ENCODE measurements at places on chromosomes 11 and 22.

DNA sequence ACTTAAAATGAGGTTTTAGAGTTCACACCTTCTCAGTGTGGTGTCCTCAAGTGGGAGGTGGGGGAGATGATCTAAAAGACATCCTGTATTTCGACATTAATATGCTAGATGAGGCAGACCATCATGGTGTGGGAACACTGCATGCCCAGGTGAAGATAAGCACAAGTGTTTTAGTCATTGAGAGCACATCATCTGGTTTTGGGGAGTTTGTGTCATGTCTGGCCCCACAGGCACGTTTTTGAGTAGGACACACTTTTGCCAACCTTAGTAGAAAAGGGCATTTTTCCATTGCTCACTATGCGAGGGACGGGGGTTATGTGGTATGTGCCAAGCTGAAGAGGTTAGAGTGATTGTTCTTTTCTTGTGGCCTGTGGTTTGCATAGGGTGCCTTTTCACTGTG lies 189.3 kb downstream of the DBX1 start:
- DNase-seq, result no peak

GRCh38 chr11:34667810-34668582 lies 47.1 kb downstream of the EHF start:
- DNase-seq, result no peak

DNA sequence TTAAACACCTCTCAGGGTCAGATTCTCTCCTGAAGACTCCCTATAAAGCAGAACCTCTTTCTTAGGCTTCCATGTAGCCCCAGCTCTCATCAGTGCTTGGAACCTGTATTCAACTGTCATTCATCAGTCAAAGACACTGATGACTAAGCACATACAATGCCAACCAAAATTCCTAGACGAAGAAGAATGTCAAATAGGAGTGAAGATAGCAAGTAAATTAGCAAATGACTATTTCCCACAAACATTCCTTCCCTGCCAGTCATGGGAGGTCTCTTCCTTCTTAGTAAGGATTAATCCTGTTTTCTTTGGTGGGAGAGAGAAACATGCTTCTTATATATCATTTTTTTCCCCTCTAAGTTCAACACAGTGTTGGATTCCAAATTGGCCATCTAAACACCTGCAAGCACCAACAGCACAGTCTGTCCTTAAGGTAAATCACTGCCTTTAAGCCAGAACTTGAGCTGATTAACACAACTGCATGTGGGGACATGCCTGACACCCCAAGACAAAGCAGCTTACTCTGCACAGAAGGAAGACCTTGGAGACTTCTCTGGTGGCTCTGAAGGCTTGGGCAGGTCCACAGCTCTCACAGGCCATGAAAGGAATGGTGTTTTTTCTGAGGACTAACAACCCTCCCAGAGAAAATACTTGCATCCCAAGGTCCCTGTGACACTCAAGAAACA lies 47.5 kb upstream of the ME3 start:
- no peak for DNase-seq

GRCh38 chr11:78714539-78714938 lies 139.9 kb upstream of the NARS2 start:
- no peak for DNase-seq

- DNase-seq, result no peak
Observed at GRCh38 chr11:38818720-38819119, 2220.7 kb upstream of the RAG2 start.

DNA sequence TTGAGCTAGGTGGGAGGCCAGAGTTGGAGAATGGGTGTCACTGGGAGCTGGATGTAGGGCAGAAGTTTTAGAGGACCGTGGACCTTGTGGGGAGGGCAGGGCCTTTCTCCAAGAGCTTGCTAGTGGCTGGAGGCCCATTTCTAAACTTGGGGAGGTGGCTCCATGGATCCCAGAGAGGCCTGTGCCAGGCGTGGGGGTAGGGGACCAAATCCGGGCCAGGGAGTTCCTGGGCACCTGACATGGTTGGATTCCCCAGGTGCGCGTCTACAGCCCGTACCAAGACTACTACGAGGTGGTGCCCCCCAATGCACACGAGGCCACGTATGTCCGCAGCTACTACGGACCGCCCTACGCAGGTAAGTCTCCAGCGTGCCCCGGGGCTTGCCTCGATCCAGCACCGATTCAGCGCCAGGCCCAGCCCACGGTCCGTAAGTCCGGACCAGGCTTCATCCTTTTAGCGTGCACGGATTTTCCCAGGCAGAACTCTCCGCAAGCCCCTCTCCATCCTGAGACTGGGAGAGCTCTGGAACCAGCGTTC lies 14.2 kb downstream of the PLEKHB1 start:
- no peak for DNase-seq

GRCh38 chr11:5283086-5283485 lies 13.3 kb upstream of the HBE1 start:
- no peak for DNase-seq

DNA sequence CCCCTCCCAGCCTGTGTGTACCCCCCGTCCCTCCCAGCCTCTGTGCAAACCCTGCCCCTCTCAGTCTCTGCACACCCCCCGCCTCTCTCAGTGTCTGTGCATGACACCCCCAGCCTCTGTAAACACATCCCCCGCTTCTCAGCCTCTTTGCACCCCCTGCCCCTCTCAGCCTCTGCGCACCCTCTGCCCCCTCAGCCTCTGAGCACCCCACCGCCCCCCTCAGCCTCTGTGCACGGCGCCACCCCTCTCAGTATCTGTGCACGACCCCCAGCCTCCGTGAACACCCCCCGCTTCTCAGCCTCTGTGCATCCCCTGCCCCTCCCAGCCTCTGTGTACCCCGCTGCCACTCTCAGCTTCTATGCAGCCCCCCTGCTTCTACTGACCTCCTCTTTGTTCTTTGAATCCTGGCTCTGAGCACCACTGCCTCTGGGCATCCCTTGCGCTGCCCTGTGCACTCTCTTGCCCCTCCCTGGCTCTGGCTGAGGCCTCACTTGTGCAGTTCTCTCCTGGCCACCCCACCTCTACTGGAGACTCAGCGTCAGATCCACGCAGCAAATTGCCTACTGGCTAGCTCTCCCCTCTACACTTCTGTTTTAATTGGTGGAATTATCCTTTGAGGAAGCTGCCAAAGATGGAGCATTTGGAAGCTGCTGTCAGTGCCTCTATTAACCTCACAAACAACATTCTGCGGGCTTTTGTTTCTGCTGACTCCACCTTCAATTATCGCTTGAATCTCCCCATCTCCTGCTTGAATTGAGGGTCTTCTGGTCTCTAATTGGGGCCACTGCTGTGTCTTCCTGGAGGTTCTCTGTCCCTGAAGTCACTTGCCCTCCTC lies 838.6 kb downstream of the TBC1D22A start:
- DNase-seq, result no peak

DNA sequence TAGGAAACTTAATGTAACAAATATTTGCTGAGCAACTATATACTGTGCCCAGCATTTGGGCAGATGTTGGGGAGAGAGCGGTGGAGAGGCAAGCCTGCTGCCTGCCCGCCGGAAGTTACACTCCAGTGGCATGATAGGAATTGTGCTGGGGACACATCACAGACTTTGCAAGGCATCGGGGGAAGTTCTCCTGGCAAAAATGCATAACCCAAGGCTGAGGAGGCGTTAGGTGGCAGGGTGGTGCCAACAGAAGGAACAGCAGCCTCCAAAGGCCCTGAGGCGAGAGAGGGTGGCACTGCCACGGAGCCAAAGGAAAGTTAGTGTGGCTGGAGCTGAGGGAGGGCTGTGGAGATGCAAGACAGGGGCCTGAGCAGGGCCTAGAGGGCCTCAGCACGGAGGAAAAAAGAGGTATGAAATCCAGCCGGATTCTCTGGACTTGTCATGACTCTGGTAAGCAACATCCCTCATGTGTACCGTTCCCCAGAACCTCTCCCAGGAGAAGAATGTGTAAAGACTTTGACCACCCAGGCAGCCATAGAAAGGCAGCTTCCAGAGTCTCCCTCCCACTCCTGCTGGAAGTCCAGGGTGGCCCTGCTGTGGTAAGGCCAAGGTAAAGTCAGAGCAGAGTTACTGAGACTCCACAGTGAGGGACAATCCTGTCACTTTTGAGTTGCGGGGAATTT lies 76.1 kb upstream of the RAB1B start:
- DNase-seq, result no peak

DNA sequence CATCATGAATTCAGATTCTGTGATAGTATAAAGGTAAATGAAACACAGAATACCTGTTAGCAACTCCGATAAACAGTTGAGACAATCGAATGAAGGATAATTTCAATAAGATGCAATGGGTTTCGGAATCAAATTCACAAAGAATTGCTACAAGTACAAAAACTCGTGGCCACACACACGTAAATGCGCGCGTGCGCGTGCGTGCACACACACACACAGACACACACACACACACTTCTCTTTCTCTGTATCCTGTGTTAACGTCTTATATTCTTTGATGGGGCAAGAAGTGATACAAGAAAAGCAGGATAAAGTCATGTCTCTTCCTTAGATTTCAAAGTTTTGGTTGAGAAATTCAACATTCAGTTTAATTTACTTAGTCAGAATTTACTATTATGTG lies 57.2 kb downstream of the FOLH1 start:
- no peak for DNase-seq

DNA sequence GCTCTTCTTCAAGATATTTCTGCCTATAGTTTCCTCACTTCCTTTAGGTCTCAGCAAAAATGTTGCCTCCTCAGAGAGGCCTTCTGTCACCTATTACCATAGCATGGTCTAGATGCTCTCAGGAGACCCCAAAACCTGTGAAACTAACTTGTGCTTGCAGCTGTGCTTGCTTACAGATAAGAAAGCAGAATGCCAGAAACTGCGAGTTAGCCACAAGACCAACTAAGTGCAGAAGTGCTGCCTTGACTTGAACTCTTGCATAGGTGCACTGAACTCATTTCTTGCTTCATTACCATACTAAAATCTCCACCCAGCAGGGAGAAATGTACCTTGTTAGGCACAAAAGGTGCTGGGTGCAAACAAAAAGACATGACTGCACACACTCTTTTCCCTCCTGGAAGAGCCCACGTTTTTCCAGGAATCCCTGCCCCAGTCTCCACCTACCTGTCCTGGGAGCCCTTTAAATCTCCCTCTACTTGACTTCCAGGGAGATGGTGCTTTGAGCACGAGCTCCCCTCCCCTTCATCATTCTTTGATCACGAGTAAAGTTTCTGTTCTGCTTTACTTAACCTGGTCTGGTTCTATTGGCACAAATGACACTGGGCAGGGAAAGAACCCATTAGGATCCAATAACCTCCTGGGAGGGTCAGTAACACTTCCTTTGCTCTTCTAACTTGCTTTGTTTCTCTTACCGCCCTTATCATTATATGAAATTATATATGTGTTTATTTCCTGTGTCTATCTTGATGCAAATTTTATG lies 137.7 kb upstream of the DDI1 start:
- DNase-seq, result no peak

DNA sequence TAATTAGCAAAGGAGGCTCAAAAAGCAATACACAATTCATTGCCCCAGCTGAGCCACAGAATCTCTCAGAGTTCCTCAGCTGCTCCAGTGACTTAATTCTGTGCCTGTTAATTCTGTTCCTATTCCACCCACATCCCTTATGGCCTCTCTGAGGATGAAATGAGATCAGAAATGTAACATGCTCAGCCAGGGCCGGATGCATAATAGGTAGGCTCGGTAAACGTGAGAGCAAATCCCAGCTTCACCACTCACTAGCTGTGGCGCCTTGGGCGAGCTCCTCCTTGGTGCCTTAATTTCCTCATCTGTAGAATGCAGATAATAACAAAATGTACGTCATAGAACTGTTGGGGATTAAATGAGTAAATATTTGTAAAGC lies 42.8 kb upstream of the DKK3 start:
- no peak for DNase-seq

- no peak for DNase-seq
Observed at GRCh38 chr11:71946144-71946571, 17.3 kb downstream of the RNF121 start.

GRCh38 chr11:26028393-26028911 lies 303.5 kb upstream of the ANO3 start:
- DNase-seq, result no peak

- DNase-seq, result no peak
Observed at GRCh38 chr22:38865201-38866023, 6.6 kb downstream of the CBX6 start.

- DNase-seq, result no peak
Observed at GRCh38 chr11:133337951-133338418, 194.3 kb downstream of the OPCML start.

GRCh38 chr11:111759376-111759775 lies 6.8 kb downstream of the PPP2R1B start:
- DNase-seq, result no peak

DNA sequence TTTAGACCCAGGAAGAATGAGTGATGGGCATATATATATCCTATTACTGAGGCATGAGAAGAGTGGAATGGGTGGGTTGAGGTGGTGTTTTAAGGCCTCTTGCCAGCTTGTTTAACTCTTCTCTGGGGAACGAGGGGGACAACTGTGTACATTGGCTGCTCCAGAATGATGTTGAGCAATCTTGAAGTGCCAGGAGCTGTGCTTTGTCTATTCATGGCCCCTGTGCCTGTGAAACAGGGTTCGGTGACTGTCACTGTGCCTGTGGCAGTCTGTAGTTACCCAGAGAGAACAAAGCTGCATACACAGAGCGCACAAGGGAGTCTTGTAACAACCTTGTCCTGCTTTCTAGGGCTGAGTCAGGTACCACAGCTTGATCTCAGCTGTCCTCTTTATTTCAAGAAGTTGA lies 11.7 kb downstream of the LIMK2 start:
- DNase-seq, result no peak

- peak; percentile 69 for DNase-seq
Observed at GRCh38 chr11:11265994-11266606, 87.0 kb downstream of the CSNK2A3 start.

GRCh38 chr22:30513462-30513861 lies 8.0 kb upstream of the SEC14L4 start:
- no peak for DNase-seq

DNA sequence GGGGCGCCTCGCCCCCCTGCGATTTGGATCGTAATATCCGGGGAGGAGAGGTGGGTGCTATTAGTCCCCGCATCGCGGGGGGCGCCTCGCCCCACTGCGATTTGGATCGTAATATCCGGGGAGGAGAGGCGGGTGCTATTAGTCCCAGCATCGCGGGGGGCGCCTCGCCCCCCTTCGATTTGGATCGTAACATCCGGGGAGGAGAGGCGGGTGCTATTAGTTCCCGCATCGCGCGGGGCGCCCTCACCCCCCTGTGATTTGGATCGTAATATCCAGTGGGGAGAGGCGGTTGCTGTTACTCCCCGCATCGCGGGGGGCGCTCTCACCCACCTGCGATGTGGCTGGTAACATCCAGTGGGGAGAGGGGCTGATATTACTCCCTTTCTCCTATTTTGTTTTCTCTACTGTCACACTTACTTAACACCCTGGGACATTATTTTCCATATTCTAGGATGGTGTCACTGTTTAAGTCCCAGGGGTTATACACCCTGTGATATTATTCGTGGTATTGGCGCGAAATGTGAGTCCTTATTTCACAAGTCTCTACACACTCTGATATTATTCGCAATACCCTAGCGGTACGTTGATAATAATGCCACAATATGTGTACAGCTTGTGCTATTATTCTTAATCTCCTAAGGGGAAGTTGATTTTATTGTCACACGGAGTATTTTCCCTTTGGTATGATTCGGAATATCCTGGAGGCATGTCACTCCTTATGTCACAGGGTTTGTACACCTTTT lies 57.8 kb upstream of the ALDH3B2 start:
- DNase-seq, result peak; percentile 48

- peak; percentile 66 for DNase-seq
Observed at GRCh38 chr22:27804470-27805297, 3.1 kb upstream of the MN1 start.

- DNase-seq, result no peak
Observed at GRCh38 chr22:23504516-23504915, 75.6 kb downstream of the IGLL1 start.

Data from CD4-positive, alpha-beta T cell treated with Interleukin-17A for 4 hours (primary cell).